Stimulated activated CD8-positive, alpha-beta memory T cell treated with anti-CD3 and anti-CD28 coated beads, Interleukin-2, amount 100 ng/mL, for 1 hour (primary cell): ENCODE measurements at places on chromosomes 4 and X.

- no peak for DNase-seq
These were observed 1070.1 kb downstream of the STPG2 start for GRCh38 chr4:97073194-97073593.

DNA sequence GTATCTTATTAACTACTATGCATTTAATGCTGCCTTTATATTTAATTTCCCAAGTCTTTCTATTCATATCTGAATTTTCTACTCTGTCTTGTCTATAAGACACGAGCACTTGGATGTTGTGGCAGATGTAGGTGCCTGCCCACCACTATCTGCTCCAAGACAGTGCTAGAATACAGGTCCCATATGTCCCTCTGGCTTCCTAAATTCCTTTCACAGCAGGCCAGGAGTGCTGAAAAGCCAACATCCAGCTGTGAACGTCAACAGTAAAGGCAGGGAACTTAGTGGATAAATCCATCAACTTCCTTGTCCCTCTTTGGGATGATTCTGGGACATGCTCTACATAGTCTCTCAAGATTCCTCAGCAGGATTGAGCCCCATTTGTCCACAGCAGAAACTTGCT is 245.1 kb upstream of the ETNPPL start:
- DNase-seq, result no peak

DNA sequence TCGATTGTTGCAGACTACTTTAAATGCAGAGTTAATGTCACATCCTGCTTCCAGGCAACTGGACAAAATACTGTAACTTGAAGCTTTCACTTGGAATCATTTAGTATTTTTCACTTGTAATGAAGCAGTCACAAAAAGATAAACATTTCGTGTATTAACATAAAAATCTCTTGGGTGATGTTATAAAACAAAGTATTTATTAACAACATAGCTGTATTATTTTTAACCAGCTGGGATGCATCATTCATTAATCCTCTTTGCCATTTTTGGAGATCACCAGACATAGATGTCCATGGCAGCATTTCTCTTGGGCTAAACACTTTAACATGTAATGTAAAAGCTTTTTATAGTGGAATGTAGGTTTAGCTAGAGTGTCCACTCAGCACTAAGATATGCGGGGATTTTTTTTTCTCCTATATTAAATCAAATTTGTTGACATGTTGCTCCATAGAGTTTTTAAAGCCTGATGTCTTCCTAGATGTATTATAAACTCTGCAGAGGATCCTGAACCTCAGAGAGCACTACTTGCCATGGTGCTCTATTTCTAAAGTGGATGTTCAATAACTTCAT is 193.7 kb upstream of the SPANXN4 start:
- DNase-seq, result no peak

- no peak for DNase-seq
These were observed 21.1 kb downstream of the ANXA5 start for GRCh38 chr4:121675715-121676114.

- DNase-seq, result no peak
These were observed 10.9 kb downstream of the NFKB1 start for GRCh38 chr4:102511830-102512605.

DNA sequence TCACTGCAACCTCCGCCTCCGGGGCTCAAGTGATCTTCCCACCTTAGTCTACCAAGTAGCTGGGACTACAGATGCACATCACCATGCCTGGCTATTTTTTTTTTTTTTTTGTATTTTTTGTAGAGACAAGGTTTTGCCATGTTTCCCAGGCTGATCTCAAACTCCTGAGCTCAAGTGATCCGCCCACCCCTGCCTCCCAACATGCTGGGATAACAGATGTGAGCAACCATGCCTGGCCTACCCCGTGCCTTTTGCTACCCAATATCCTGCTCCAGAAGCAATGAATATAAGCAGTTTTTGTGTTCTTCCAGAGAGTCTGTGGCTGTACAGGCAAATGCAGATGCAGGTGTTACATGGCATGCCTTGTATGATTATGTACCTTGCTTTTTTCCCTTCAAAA is 50.5 kb downstream of the TBC1D14 start:
- DNase-seq, result no peak

- DNase-seq, result no peak
These were observed 269.4 kb upstream of the SMIM31 start for GRCh38 chr4:164484551-164484950.

DNA sequence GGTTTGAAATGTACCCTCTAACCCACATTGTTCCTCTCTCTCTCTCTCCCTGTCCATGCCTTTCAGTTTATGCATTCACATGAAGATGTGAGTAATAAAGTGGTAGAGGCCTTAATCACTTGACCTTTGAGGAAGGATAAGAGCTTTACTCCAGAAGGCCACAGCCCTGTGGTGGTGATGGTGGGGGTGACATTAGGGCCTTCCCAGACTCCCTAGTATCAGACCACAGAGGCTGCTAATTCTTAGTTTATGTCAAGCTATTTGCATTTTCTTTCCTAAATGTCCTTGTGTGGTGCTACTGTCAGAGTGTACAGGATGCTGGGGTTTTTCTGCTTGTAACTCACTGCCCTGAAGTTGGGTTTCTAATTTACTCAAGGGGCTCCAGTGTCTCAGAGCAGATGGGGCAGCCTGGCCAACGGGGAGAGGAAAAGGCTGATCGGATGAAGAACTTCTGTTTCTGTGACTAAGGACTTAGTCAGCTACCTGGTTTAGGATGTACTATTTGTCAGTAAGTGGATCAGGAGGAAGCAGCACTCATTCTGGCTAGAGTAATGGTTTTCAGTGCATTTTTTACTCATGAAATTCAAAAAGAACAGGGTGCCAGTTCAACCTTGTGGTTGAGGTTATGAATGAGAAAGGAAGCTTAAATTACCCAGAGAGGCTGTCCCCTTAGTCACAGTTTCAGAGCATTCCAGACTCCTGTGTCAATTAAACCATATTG is 509.6 kb upstream of the DIPK2B start:
- DNase-seq, result no peak
